ENCODE measurements at places on chromosomes 7 and 10.

DNA sequence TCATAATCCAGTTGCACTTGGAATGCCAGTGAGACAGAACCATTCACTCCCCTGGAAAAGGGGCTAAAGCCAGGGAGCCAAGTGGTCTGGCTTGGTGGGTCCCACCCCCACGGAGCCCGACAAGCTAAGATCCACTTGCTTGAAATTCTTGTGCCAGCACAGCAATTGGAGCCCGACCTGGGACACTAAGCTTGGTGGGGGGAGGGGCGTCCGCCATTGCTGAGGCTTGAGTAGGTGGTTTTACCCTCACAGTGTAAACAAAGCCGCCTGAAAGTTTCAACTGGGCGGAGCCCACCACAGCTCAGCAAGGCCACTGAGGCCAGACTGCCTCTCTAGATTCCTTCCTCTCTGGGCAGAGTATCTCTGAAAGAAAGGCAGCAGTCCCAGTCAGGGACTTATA, 200.7 kb upstream of the NPSR1 start:
- no peak for DNase-seq

- DNase-seq = no peak
Measured at GRCh38 chr10:14601872-14602725, 172.6 kb downstream of the FAM107B start.

GRCh38 chr10:22581461-22581860, 132.9 kb downstream of the PIP4K2A start:
- DNase-seq = no peak

DNA sequence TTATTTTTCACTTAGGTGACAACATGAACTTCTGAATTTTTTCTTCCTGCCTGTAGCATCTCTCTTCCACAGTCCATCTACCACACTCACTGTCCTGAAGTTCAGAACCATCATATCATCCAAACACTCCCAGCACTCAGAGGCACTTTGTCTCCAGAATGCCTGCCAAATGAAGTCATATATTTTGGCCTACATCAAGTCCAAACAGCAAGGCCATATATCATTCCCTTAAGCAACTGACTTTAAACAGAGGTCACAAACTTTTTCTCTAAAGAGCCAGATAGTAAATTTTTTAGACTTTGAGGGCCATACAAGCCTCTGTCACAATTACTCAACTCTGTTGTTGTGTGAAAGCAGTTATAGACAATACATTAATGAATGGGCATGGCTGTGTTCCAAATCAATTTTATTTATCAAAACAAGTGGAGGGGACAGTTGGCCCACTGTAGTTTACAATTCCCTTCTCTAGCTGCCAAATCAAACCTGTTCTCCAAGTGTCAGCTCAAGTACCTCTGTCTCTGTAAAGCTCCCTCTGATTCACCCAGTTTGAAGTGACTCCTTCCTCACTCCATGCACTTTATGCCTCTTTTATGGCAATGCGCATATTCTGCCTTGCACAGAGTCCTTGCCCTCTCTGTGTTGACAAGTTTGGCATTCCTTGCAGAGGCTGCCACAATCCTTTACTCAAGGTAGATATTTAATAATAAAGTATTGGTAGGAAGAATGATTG, 305.7 kb downstream of the FZD1 start:
- no peak for DNase-seq

GRCh38 chr7:132861424-132861823, 220.5 kb downstream of the CHCHD3 start:
- no peak for DNase-seq

DNA sequence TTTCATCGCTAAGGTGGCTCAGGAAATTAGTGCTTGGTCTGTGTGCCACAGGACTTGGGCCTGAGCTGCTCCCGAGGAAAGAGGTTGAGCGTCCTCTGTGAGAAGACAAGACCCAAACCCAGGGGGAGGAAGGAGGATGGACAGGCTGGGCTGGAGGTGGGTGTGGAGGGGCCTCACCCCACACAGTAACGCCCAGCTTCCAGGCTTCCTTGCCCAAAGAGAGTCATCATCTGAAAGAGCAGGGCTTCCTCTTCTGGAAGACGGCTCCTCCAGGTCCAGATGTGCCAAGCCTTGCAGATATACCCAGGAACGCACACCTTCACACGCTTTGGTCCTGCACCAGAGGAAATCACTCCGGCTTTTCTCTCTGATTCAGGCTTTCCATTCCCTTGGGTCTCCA, 127.8 kb upstream of the MGMT start:
- no peak for DNase-seq

- DNase-seq = no peak
Measured at GRCh38 chr10:70589762-70590654, 12.5 kb downstream of the PRF1 start.

DNA sequence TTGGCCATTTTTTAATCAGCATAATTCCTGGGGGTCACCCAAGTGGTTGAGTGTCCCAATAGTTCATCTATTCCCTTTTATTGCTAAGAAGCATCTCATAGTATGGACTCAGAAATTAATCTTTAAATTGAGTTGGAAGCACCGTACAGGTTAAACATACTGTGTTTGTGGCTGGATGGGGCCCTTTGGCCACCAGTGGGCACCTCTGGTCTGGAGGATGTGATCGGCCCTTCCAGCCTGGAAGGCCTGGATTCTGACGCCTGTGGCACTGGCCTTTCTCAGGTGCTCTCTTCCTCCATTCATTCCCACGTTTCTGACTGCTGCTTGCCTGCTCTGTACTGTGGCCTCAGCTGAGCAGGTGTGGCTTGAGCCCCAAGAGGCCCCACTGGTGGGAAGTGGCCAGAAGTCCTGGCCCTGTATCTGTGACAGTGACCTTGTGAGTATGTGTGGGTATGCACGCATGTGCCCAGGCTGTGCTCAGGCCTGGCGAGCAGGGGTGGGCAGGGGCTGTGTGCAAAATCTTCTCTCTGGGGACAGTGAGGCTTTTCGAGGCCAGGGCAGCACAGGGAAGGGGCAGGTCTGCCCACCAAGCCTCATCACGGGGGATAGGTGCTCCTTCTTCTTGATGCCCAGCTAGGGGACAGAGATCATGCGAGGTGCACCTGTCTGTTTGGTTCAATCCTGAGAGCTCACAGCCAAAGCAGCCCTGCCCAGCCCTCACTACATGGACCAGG, 30.1 kb downstream of the LDB3 start:
- no peak for DNase-seq

- no peak for DNase-seq
Measured at GRCh38 chr10:113006656-113007342, 56.8 kb downstream of the TCF7L2 start.
